ENCODE measurements at places on chromosomes 5 and 9.

- DNase-seq, result no peak
These were observed 10.0 kb upstream of the RETREG1 start for GRCh38 chr5:16626696-16627264.

DNA sequence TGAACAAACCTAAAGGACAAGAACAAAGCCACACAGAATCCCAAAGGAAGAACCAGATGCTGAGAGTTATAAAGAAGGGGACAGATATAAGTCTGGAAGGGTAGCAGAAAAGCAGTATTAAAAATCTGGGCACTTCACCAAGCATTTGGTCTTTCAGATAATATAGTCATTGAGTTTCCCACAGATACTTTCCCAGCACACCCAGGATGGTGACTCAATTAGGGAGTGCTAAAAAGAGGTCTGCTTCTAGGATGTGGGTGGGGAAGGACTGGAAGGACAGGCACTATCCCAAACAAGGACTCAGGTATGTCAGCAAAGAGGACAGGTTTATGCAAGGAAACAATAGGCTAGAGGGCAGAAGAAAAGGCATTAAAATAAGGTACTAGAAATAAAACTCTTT lies 59.3 kb downstream of the DIAPH1 start:
- no peak for DNase-seq

DNA sequence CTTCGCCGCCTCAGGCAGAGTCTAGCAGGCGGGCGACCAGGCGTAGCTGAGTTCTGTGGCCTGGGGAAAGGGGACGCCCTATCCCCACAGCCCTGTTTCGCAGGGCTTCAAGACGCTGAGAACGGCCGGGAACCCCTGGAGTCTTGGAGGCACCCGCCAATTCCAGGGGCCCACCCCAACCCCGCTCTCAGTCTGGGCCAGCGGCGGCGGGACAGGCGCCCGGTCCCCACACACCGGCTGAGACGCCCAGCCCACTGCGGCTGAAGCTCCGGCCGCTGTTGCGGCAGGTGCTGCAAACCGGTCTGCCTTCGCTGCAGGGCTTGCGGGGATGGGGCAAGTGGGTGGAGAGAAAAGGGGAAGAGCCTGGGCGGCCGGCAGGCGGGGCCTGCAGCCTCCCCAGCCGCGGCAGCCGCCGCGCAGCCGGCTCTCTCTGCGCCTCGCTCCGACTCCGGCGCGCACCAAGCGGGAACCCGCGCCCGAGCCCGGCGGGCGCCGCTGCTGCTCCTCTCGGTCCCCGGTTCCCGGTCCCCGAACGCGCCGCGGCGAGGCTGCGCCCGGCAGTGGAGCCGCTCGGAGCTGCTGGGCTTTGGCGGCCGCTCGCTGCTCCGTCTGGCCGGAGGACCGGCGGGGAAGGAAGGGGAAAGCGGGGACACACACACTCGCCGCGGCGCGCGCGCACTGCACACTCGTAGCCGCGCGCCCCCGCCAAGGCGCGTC lies at the start of gene PIP5K1B:
PIP5K1B (plus strand) TSS at position 427 of the 717 bp plus-strand sequence. CDS start 117,375 bp downstream, outside the sequence.
- peak; percentile 68 for DNase-seq

- DNase-seq, result no peak
These were observed 134.6 kb downstream of the DENND1A start for GRCh38 chr9:123795336-123795735.
